Activated CD4-positive, alpha-beta memory T cell treated with anti-CD3 and anti-CD28 coated beads, Interleukin-2, amount 10 ng/mL, durations not matched to agents 7 days and 5 days (primary cell): ENCODE measurements at places on chromosomes 3 and 15. TPM values are rescaled to one million over a fixed set of nuclear protein-coding genes. Genes with fewer than 3 reads are reported as not detected.

The CFAP92 gene
- not detected for total RNA-seq

The SOX14 gene
- not detected for total RNA-seq

The GOLGA8Q gene
- total RNA-seq: 2.3 TPM

The MUSTN1 gene
- total RNA-seq: 3.3 TPM

The ANKUB1 gene
- total RNA-seq: not detected

The HTR3E gene
- total RNA-seq: not detected

The C3orf20 gene
- total RNA-seq: not detected

DNA sequence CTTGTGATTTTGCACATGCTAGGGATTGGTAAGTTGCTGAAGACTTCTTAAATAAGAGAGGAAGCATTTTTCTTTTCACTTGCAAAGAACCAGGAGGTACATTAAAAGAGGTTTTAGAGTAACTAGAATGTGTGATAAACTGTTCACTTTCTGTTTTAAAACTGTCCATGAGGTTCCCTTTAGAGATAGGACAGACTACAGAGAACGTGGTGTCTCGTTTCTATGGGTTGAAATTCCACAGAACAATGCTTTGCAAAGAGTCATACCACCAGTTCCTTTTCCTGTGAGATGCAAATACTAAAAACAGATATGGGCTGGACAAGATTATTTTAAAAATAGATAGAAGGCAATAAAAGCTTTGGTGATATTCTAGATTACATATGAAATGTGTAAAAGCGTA is 372.8 kb downstream of the TIGIT start:
- no peak for DNase-seq
- no peak overlapping the region for H3K4me3 ChIP-seq
- H3K36me3 ChIP-seq: no peaks in the 10 kb centered on the region
- no peaks in the 10 kb centered on the region for H3K27me3 ChIP-seq
- H3K4me1 ChIP-seq: no peaks in the 10 kb centered on the region

GRCh38 chr3:18670759-18671158 is 245.6 kb upstream of the SATB1 start:
- peak overlapping the region; percentile 69 for H3K27ac ChIP-seq
- DNase-seq: no peak
- no peaks in the 10 kb centered on the region for H3K27me3 ChIP-seq
- peak overlapping the region; percentile 0 for H3K4me3 ChIP-seq
- H3K4me1 ChIP-seq: peaks cover 64% of the 10 kb centered on the region
- peaks cover 14% of the 10 kb centered on the region for H3K36me3 ChIP-seq

DNA sequence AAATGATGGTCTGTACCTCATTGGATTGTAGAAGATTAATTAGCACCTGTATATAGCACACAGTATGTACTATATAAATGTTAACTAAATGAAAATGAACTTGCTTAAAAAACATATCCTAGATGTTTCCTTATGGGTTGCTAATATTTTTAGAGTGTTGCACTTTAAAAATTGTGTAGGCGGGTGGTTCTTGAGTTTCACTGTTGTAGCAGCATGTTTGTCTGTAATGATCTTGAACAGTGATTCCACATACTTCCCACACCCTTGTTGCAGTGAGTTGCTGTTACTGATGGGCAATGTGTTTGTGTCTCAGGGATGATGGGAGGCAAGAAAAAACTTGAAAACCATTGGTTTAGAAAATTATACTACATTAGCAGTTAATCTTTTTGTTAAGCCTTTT is 22.0 kb downstream of the USP3 start:
- H3K36me3 ChIP-seq: peaks cover 25% of the 10 kb centered on the region
- no peak overlapping the region for H3K4me3 ChIP-seq
- peaks cover 43% of the 10 kb centered on the region for H3K4me1 ChIP-seq
- no peaks in the 10 kb centered on the region for H3K27me3 ChIP-seq
- DNase-seq: no peak

DNA sequence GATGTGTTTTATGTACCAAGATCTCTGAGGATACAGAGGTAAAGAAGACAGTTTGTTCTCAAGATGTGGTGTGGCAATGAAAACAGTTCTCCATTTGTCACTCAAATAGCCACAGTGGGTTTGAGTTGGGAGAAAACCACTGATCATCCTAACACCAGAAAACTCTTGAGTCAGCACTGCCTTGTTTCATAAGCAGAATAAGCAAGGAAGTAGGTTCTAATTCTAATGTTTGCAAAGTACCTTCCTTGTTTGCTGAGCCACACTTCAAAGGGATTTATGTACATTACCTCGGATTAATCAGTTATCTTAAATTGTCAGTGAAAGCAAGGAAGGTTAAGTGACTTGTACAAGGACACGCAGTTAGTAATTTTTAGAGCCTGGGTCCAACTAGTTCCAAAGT is 107.8 kb upstream of the BOC start:
- no peaks in the 10 kb centered on the region for H3K27me3 ChIP-seq
- H3K27ac ChIP-seq: no peak overlapping the region
- no peaks in the 10 kb centered on the region for H3K36me3 ChIP-seq
- no peak overlapping the region for H3K4me3 ChIP-seq
- peaks cover 4% of the 10 kb centered on the region for H3K4me1 ChIP-seq

GRCh38 chr3:155218462-155218861 is 75.0 kb downstream of the STRIT1 start:
- DNase-seq: no peak
- no peaks in the 10 kb centered on the region for H3K36me3 ChIP-seq
- H3K27ac ChIP-seq: no peak overlapping the region
- no peak overlapping the region for H3K4me3 ChIP-seq
- no peaks in the 10 kb centered on the region for H3K4me1 ChIP-seq

- DNase-seq: peak; percentile 25
- H3K36me3 ChIP-seq: peaks cover 4% of the 10 kb centered on the region
- no peak overlapping the region for H3K27ac ChIP-seq
- no peak overlapping the region for H3K4me3 ChIP-seq
- H3K27me3 ChIP-seq: peaks cover 3% of the 10 kb centered on the region
Observed at GRCh38 chr3:112405845-112406244, 72.9 kb downstream of the CD200 start.

DNA sequence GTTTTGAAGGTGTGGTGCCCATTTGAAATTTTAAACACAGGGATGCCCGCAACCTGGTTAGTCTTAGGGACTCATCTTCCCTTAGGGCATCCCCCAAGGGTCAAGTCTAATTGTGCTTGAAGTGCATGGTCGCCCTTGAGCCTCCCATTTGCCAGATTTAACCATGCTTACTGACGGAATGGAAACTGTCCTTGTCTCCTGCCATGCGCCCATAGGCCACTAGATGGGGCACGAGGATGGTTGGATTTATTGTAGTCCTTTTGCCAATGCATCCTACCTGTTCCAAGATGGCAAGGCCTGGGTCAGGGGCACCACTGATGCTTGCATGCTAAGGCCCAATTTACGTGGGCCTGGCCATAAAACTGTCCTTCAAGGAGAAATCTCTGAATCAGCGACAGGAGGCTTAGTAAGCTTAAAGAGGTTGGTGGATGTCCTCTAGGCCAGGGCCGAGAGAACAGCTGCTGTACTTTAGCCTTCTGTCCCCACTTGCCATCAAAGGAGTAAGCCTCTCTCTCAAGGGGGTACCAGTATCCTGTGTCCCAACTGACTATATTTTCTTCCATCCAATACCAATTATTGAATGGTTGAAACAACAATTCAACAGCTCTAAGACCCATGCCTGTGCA is 355.4 kb downstream of the OTOL1 start:
- no peaks in the 10 kb centered on the region for H3K4me1 ChIP-seq
- no peak overlapping the region for H3K4me3 ChIP-seq
- no peak overlapping the region for H3K27ac ChIP-seq
- no peaks in the 10 kb centered on the region for H3K27me3 ChIP-seq
- peak; percentile 30 for DNase-seq
- no peaks in the 10 kb centered on the region for H3K36me3 ChIP-seq

DNA sequence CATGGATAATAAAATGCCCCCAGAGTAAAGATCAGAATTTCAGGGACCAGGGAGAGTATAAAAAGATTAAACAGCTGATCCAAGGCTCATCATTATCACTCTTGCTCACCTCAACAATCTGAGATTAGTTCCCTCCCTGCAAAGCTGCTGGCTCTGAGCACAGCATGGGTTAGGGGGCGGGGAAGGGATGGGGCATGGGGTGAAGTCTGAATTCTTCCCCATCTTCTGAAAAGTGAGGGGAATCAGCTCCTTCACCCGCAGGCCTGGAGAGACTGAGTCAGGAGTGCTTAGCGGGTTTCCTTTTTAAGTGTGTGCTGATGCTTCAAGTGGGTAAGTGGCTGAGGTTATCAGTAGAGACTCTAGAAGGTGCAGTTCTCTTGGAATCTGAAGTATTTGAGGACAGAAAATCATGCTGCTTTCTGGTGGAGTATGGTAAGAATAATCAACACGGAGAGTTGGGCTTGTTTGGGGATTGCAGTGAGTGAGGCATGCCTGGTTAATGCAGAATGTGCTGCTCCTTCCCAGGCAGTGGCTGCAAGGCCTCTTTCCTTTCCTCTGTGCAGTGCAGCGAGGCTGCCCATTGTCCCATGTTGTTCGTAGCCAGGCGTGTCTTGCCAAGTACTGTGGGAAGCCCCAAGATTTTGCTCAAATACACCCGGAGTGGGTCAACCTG is 59.2 kb upstream of the TRAK1 start:
- H3K36me3 ChIP-seq: peaks cover 8% of the 10 kb centered on the region
- no peaks in the 10 kb centered on the region for H3K4me1 ChIP-seq
- no peaks in the 10 kb centered on the region for H3K27me3 ChIP-seq

DNA sequence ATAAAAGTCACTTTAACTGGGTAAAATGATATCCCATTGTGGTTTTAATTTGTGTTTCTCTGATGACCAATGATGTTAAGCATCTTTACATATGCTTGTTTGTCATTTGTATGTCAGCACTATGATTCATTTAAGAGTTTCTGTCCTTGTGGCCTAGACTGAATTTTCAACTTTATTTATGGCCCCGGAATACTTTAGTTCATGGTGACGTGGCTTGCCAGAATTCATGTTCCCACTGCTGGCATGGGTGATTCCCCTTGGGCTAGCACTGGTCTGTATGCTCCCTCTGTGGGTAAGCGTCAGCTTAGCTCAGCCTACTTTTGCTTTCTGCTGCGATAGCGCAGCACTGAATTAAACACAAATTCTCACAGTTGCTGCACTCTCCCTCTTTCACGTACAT is 436.3 kb upstream of the SGO1 start:
- H3K27me3 ChIP-seq: no peaks in the 10 kb centered on the region
- no peak overlapping the region for H3K27ac ChIP-seq
- H3K4me3 ChIP-seq: no peak overlapping the region
- no peak for DNase-seq

DNA sequence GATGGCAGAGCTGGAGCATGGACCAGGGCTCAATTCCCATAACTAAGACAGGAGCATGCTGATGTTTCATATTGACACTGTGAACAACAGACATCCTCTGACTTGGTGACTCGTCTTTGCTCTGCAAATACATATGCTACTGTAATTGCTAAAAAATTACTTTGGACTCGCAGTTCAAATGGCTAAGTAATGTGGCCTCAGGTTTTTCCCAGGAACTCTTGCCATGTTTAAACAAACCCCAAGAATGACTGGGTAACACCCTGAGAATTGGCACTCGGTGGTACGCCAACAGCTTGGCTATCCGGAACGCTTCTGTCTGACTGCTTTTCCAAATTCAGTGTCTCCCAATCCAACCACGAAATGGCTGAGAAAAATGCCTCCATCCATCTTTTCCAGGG is 456.7 kb upstream of the THBS1 start:
- H3K4me1 ChIP-seq: peaks cover 11% of the 10 kb centered on the region
- no peak overlapping the region for H3K27ac ChIP-seq
- no peak overlapping the region for H3K4me3 ChIP-seq
- no peaks in the 10 kb centered on the region for H3K36me3 ChIP-seq

DNA sequence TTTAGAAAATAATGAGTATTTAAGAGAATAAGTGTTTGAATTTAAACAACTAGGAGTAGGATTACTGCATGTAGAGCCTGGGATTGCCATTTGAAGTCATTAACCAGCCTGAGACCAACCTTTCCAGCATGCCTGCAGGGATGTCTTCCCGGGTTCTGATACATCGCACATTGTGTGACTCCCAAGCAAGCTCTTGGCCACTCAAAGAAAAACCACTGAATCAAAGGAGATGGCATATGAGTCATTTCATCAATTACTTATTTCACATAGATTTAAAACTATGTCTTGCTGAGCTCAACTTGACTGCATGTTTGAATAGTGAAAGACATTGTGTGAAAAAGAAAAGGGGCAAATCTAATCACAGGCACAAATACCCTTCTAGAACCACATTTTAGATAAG is 15.0 kb upstream of the THBS1 start:
- no peaks in the 10 kb centered on the region for H3K36me3 ChIP-seq
- H3K27me3 ChIP-seq: peaks cover 18% of the 10 kb centered on the region
- DNase-seq: no peak
- no peak overlapping the region for H3K4me3 ChIP-seq
- no peak overlapping the region for H3K27ac ChIP-seq

DNA sequence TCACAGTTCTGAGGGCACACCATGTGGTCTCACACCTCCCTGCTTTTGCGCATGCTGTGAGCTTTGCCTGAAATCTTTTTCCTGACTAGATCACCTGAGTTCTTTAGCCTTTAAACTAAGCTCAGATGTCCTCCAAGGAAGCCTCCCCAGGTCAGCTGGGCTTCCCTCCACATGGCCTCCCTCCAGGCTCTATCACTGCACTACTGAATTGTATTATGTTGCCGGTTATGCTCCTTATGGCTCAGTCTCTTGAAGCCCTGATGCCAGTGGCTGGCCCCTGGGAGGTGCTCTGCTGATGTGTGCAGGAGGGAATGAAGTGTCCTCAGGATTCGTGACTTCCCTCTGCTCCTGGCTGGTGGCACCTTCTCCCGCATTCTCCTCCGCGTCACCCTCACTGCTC is 93.3 kb upstream of the BLM start:
- peaks cover 39% of the 10 kb centered on the region for H3K36me3 ChIP-seq
- no peak overlapping the region for H3K27ac ChIP-seq
- DNase-seq: no peak
- H3K4me1 ChIP-seq: peaks cover 19% of the 10 kb centered on the region
- H3K4me3 ChIP-seq: no peak overlapping the region

- no peak overlapping the region for H3K4me3 ChIP-seq
- peaks cover 49% of the 10 kb centered on the region for H3K4me1 ChIP-seq
- peaks cover 33% of the 10 kb centered on the region for H3K36me3 ChIP-seq
Observed at GRCh38 chr15:73225358-73226015, 143.3 kb downstream of the HCN4 start.

DNA sequence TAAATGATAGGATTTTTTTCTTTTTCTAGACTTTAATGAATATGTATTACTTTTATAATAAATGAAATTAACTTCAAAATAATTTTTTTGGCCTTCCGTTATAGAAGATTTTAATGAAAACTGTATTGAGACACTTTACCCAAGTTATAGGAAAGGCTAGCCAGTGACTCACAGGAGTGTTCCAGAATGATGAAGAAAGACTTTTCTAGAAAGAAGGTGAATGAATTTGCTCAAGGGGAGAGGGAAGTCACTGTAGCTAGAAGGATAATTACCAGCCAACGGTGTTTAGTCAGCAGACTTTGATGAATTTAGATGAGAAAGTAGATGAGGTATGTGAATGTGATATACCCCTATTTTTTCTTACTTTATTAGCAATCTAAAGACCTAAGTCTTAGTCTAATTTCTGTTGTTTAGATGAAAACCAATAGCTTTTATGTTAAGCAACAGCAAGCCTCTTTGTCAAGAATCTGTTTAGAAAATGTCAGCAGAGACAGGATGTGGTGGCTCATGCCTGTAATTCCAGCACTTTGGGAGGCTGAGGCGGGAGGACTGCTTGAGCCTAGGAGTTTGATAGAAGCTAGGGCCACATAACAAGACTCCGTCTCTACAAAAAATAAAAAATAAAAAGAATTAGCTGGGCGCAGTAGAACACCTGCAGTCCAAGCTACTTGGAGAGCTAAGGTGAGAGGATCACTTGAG is 3.2 kb downstream of the ALAS1 start:
- peaks cover 73% of the 10 kb centered on the region for H3K36me3 ChIP-seq
- H3K27me3 ChIP-seq: no peaks in the 10 kb centered on the region
- no peak overlapping the region for H3K4me3 ChIP-seq
- H3K27ac ChIP-seq: no peak overlapping the region
- no peak for DNase-seq
